ENCODE measurements at places on chromosomes 4 and X. TPM values are rescaled to one million over a fixed set of nuclear protein-coding genes. Genes with fewer than 3 reads are reported as not detected.

GRCh38 chr4:56050625-56051024, 101.9 kb downstream of the CEP135 start:
- DNase-seq = no peak

GRCh38 chrX:2846992-2847391, 18.3 kb downstream of the GYG2 start:
- DNase-seq = no peak

- no peak for DNase-seq
Measured at GRCh38 chrX:138492371-138492770, 219.1 kb downstream of the FGF13 start.

DNA sequence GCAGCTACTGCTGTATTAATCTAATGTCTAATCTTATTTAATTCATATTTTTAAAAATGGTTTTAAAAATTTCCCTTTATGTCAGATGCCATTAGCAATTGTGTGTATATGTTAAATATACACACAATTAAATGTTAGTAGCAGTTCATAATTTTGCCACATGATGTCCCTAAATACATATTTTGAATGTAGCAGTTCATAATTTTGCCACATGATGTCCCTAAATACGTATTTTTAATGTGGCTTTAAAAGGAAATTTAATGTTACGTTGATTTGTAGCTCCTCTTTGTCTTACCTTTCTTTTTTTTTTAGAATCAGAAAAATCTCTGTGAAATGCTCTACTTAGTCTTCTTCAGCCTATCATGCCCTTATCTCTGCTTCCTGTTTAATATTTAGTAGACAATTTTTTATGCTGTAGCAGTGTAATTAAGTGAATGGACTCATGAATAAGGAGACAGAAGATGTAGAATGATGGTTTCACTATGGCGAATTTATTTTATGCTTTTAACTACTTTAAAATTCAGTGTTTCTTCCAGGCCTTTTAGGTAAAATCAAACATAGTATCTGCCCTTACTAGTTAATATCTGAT, 26.1 kb downstream of the RBM46 start:
- no peak for DNase-seq

DNA sequence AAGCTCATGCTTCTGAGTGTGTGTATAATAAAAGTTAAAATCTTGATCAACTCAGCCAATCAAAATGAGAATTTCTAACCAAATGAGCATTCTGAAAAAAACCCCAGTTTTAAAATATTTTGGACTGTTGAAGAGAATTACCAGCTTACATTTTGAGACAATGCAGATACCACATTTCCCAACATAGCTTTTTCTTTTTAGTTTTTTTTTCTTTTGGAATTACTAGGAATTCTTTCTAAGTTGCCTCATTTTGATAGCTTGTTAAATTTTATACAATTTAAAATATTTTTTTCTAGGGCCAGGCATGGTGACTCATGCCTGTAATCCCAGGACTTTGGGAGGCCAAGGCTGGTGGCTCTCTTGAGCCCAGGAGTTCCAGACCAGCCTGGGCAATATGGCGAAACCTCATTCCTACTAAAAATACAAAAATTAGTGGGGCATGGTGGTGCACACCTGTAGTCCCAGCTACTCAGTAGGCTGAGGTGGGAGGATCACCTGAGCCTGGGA, 2.2 kb downstream of the RP2 start:
- no peak for DNase-seq

- DNase-seq = no peak
Measured at GRCh38 chr4:169305173-169305572, 34.4 kb upstream of the SH3RF1 start.

DNA sequence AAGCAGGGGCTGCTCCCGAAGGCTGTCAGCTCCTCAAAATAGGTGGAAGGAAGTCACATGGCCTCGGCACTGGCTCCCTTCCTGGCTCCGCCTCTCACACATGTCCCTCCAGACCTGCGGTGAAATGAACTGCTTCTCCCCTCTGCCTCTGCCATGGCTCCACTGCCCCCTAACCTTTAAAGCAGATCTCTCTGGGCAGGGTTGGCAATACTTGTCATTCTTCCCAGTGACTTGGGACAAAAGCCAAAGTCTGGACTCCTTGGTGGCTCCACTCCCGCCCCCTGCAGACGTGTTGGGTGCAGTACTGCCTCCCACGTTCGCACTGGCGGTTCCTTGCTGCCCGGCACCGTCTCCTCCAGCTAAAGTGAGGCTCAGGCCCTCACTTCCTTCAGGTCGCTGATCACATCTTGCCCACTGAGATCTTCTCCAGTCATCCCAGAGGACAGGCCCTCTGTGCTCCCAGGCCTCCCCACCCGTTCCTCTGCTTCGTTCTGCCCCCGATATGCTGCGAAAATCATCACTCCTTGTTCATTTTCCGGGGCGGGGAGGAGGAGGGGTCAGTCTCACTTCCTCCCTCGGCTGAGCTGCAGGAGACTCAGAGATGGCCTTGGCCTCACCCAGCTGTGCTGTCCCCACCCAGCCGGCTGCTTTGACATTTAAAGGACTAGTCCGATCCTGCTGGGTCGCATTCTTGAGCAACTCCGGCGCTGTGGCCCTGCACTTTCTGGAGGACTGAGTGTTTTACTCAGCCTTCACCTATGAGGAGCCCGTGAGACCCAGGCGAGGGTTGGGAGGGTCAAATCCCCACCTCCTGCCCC, 97.4 kb downstream of the PHKA2 start:
- DNase-seq = no peak

DNA sequence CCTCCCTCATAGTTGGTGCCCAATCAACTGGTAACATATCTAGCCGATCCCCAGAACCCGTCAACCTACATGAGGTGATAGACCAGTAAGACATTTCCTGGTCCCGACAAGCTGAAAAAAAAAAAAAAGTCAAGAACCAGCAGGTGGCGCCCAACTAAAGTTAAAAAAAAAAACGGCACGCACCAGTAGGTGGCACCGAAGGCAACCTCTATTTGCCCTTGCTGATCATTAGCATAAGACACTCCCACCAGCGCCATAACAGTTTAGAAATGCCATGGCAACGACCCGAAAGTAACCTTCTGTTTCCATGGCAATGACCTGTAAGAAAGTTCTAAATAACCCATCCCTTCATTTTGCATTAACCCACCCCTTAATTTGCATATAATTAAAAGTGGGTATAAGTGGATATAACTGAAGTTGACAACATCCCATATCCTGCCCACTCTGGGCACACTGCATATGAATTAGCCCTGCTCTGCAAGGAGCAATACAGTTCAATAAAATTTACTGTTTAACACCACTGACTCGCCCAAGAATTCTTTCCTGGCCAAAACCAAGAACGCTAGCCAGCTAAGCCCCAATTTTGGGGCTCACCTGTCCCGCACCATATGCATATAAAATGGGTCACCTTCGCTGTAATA, 83.9 kb upstream of the SPANXB1 start:
- DNase-seq = peak; percentile 5

GRCh38 chrX:46722742-46723568, 36.0 kb downstream of the SLC9A7 start:
- DNase-seq = no peak

- no peak for DNase-seq
Measured at GRCh38 chr4:125837493-125838201, 522.9 kb downstream of the FAT4 start.

GRCh38 chr4:150746156-150746555, 164.2 kb downstream of the MAB21L2 start:
- DNase-seq = no peak

- no peak for DNase-seq
Measured at GRCh38 chr4:16226816-16227461, 668 bp upstream of the TAPT1 start.

The AP1AR gene
- 39.7 TPM for polyA plus RNA-seq

The TRIML2 gene
- 0.26 TPM for polyA plus RNA-seq

The GABRE gene
- 8.5 TPM for polyA plus RNA-seq

The FUNDC1 gene
- 34.5 TPM for polyA plus RNA-seq

The TRMT2B gene
- 13.5 TPM for polyA plus RNA-seq
